GM23248 (cell line): ENCODE measurements at places on chromosomes 3 and 15.

- peak; percentile 77 for DNase-seq
Measured at GRCh38 chr3:46114323-46114988, 87.2 kb upstream of the XCR1 start.

GRCh38 chr3:136464502-136464901, 214.4 kb downstream of the PCCB start:
- DNase-seq: peak; percentile 92

GRCh38 chr3:180408654-180409053, 193.3 kb upstream of the TTC14 start:
- peak; percentile 55 for DNase-seq

GRCh38 chr15:52481915-52482314, 46.8 kb downstream of the MYO5A start:
- DNase-seq: peak; percentile 83

DNA sequence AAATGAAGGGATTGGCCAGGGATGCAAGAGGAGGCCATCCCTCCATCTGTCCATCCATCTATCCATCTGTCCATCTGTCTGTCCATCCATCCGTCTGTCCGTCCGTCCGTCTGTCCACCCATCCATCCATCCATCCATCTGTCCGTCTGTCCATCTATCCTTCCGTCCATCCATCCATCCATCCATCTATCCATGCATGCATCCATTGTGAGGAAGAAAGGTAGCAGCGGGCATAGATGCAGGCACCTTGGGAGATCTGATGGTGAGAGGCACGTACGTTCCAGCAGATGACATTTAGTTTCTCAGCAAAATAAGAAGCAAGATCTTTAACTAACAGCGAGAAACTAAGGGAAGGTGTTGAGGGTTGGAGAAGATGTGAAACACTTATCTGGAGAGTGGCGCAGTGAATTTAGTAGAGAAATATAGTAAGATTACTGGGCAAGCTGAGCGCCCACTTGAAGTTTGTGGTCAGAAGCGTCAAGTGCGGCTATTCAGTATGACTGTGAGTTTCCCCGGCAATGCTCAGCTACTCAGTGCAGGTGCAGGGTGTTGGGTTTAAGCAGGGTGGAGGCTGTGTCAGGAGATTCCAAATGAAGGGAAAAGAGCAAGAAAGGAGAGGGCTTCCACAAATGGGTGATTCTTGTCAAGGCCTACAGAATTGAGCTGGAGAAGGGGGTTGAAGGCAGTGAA, 22.4 kb upstream of the SRP14 start:
- no peak for DNase-seq
